GM23338 (cell line): ENCODE measurements at places on chromosomes 7 and 10. TPM values are rescaled to one million over a fixed set of nuclear protein-coding genes. Genes with fewer than 3 reads are reported as not detected.

Gene GHRHR
- total RNA-seq: not detected in 2 replicates

Gene TET1
- 82.5 and 90.5 TPM in 2 replicates for total RNA-seq

Gene AMPH
- 9.4 and 10.2 TPM in 2 replicates for total RNA-seq

DNA sequence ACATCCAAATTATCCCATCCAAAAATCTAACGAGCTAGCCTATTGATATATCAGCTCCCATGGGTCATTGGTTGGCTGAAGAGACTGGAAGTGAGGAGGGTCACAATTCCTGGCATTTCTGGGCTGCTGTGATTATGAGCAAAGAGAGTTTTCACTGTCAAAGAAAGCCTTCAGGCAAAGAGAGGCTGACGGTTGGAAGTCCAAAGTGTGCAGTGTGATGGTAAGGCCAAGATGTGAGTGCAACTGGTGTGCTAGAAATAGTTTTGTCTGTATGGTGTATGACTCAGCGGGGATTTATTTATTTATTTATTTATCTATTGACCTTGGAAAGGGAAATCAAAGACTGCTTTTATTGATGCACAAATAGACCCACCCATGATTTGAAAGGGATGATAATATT, 75.0 kb downstream of the AASS start:
- H3K4me3 ChIP-seq: no peak overlapping the region
- no peak overlapping the region for H3K27ac ChIP-seq
- no peak for DNase-seq
- H3K4me1 ChIP-seq: no peaks in the 10 kb centered on the region

GRCh38 chr7:31710171-31710570, 23.2 kb downstream of the PPP1R17 start:
- H3K4me3 ChIP-seq: peak overlapping the region; percentile 4; the same call in 1 of the 2 replicates
- peaks cover 16% of the 10 kb centered on the region for H3K4me1 ChIP-seq
- no peaks in the 10 kb centered on the region for H3K36me3 ChIP-seq
- H3K27ac ChIP-seq: no peak overlapping the region

- no peak overlapping the region for H3K4me3 ChIP-seq
- no peaks in the 10 kb centered on the region for H3K36me3 ChIP-seq
- DNase-seq: no peak
- no peak overlapping the region for H3K27ac ChIP-seq
- H3K4me1 ChIP-seq: no peaks in the 10 kb centered on the region
These were observed 79.6 kb upstream of the ANKRD1 start for GRCh38 chr10:91000470-91000869.

DNA sequence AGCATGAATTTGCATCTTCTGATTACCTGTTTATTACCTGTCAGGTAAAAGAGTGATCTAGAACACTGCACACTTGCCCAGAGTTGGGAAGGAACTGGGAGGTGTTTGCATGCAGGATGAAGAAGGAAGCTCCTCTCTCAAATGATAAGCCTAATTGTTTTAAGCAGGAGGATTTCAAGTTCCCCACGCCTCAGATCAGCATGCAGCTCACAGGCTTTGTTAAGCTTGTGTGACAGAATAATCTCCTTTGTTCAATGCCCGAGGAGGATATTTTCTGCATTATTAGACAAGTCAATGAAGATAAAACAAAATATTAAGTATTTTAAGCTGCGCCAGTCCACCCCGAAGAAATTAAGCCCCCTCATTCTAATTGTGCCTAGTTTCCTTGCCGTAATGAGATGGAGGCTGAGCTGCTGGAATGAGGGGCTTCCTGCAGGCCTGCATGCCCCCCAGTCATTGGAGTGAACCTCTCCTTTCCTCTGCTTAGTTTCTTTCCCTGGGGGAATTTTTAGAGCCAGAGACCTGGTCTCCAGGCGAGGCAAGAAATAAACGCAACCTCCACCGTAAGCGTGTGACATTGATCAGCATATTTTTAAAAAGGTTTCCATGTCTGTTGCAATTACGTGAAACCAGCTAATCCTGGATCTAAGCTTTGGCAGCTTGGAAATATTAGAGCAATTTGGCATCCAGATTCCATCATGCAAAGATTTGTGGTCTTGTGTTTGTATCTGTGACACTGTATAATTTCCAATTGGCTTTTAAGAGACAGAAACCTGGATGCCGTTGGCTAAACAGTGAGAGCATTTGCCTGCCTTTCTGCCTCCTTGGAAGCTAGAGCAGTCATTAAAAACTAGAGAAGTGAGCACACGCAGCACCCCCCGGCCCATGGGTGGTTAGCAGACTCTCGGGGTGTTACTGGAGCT, 376.0 kb downstream of the GALNT17 start:
- H3K36me3 ChIP-seq: no peaks in the 10 kb centered on the region; the same call in 1 of the 2 replicates
- no peak for DNase-seq
- H3K27me3 ChIP-seq: no peaks in the 10 kb centered on the region
- peaks cover 14% of the 10 kb centered on the region for H3K4me1 ChIP-seq

GRCh38 chr7:70612811-70613210, 519.1 kb upstream of the GALNT17 start:
- H3K27ac ChIP-seq: no peak overlapping the region
- DNase-seq: no peak
- H3K36me3 ChIP-seq: no peaks in the 10 kb centered on the region
- H3K27me3 ChIP-seq: no peaks in the 10 kb centered on the region
- H3K4me3 ChIP-seq: no peak overlapping the region

- H3K4me1 ChIP-seq: no peaks in the 10 kb centered on the region
- no peak overlapping the region for H3K27ac ChIP-seq
- H3K27me3 ChIP-seq: no peaks in the 10 kb centered on the region
- no peaks in the 10 kb centered on the region for H3K36me3 ChIP-seq
- no peak overlapping the region for H3K4me3 ChIP-seq
These were observed 268.8 kb downstream of the ELFN1 start for GRCh38 chr7:1938788-1939433.

- no peaks in the 10 kb centered on the region for H3K36me3 ChIP-seq
- no peaks in the 10 kb centered on the region for H3K27me3 ChIP-seq
- no peak for DNase-seq
- H3K4me1 ChIP-seq: no peaks in the 10 kb centered on the region
These were observed 123.8 kb upstream of the PRPS1L1 start for GRCh38 chr7:18151422-18151821.

- H3K4me3 ChIP-seq: no peak overlapping the region
- no peak overlapping the region for H3K27ac ChIP-seq
- no peak for DNase-seq
- H3K36me3 ChIP-seq: no peaks in the 10 kb centered on the region
- H3K27me3 ChIP-seq: no peaks in the 10 kb centered on the region
- no peaks in the 10 kb centered on the region for H3K4me1 ChIP-seq
These were observed 60.1 kb upstream of the NAMPT start for GRCh38 chr7:106344861-106345260.

DNA sequence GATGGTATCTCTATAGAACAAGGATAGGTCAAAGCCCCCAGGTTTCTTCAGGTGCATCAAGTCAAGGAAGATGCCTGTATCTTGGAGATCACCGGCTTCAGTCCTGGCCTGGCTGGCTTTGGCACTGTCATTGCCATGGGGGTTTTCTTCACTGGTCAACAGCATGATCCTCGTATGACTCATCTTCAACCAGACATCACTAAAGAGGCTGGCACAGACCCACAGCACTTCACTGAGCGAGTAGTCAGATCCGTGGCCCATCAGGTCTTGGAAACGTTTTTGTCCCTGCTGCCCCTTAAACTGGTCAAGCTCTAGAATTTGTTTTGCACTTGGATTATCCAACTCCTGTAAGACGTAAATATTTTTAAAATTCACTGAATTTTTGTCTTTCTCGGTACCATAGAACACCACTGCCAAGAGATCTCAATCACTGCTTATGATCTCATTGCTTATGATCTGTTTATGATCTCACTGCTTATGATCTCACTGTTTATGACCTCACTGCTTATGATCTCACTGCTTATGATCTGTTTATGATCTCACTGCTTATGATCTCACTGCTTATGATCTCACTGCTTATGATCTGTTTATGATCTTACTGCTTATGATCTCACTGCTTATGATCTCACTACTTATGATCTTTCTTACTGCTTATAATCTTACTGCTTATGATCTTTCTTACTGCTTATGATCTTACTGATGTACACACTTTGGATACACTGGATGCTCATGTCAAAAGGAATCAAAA, 135.2 kb downstream of the CYP26A1 start:
- H3K27me3 ChIP-seq: no peaks in the 10 kb centered on the region
- H3K4me1 ChIP-seq: no peaks in the 10 kb centered on the region
- no peak overlapping the region for H3K27ac ChIP-seq
- DNase-seq: no peak
- H3K4me3 ChIP-seq: no peak overlapping the region
- no peaks in the 10 kb centered on the region for H3K36me3 ChIP-seq
